ENCODE measurements at places on chromosomes 7 and 10.

DNA sequence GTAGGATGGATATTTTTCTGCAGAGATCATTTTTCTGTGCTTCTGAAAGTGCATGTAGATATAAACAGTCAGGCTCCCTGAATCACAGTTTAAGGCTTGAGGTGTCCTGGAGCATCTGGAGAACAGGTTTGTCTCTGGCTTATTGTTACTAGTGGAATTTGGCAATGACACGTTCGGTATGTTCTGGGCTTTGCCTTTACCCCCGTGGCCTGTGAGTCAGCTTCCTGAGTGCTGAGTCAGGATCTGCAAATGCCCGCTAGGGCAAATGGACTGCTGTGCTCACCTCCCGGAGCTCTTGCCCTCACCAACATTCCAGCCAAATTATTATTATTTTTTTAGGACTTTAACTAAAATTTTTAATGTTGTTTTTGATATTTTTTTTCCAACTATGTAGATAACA lies 192.5 kb upstream of the PRSS1 start:
- DNase-seq, result no peak

DNA sequence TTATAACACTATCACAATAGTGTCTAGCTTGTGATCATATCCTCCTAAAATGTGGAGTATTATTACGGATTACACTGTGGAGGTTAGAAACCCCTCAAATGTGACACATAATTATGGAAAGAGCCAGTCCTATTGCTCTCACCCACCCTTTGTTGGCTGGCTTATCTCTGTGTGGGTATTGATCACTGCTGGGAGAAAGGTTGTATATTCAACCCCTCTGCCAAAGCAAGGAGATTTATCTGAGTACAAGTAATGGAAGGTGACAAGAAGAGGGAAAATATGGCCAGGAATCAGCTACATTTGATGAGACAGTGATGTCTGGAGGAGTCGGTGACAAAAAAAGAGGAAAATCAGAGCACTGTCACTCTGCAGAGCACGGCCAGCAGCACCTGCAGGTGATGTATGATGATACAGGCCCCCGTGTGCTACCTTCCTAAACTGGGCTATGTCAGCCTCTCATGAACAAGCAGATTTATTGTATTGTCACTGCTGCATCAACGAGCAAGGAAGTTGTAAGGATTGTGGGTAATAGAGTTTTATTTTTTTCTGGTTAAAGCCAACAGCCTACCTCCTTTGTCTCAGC lies 235.3 kb downstream of the PHF14 start:
- no peak for DNase-seq

DNA sequence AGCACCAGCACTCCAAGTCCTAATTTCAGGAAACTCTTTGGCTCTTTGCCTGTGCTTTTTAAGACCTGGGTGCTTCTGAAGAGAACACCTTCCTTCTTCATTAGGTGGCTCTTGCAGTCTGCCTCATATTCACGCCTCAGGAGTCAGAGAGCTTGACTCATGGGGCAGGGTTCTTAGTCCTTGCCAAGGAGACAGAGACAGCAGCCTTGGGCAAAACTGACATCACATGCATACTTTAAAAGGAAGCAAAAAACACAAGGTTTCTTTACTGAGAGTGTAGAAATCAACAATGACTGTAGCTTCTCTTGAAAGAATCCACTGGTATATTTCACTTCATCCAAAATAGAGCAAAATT lies 780.6 kb downstream of the INHBA start:
- DNase-seq, result no peak

DNA sequence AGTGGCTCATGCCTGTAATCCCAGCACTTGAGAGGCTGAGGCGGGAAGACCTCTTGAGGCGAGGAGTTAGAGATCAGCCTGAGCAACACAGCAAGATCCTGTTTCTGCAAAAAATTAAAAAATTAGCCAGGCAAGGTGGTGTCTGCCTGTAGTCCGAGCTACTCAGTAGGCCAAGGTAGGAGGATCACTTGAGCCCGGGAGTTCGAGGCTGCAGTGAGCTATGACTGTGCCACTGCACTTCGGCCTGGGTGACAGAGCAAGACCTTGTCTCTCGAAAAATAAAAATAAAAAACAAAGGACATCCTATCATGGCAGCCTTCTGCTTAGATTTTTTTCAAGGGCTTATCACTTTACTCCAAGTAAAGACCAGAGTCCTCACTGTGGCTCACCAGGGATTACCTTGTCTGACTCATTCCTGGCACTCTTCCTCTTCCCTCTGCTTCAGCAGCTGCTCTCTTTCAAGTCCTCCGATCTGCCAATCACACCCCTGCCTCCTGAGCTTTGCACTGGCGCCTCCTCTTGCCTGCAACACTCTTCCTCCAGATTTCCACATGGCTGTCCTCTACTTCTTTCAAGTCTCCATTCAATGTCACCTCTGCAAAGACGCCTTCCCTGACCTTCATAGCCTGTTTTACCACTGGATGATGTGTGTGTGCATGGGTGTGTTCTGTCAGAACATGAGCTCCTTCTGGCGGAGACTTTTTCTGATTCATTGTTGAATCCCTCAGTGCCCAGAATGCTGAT lies 7.7 kb downstream of the PRTFDC1 start:
- DNase-seq, result no peak

- DNase-seq, result no peak
Measured at GRCh38 chr10:132058793-132059759, 6.7 kb upstream of the JAKMIP3 start.

- DNase-seq, result no peak
Measured at GRCh38 chr7:10908600-10908999, 65.1 kb upstream of the PHF14 start.

- DNase-seq, result no peak
Measured at GRCh38 chr7:77308792-77309191, 107.4 kb downstream of the GSAP start.
